ENCODE measurements at places on chromosomes 11 and 22.
A peak's percentile ranks its signal among the peaks of the same experiment; 100 is the strongest.

GRCh38 chr11:77602381-77603088 lies 12.8 kb downstream of the AQP11 start:
- no peak for DNase-seq

GRCh38 chr22:28430466-28431025 lies 249.1 kb downstream of the TTC28 start:
- no peak for DNase-seq

GRCh38 chr22:36781656-36782627 lies 6.0 kb upstream of the IFT27 start:
- peak; percentile 83 for DNase-seq

DNA sequence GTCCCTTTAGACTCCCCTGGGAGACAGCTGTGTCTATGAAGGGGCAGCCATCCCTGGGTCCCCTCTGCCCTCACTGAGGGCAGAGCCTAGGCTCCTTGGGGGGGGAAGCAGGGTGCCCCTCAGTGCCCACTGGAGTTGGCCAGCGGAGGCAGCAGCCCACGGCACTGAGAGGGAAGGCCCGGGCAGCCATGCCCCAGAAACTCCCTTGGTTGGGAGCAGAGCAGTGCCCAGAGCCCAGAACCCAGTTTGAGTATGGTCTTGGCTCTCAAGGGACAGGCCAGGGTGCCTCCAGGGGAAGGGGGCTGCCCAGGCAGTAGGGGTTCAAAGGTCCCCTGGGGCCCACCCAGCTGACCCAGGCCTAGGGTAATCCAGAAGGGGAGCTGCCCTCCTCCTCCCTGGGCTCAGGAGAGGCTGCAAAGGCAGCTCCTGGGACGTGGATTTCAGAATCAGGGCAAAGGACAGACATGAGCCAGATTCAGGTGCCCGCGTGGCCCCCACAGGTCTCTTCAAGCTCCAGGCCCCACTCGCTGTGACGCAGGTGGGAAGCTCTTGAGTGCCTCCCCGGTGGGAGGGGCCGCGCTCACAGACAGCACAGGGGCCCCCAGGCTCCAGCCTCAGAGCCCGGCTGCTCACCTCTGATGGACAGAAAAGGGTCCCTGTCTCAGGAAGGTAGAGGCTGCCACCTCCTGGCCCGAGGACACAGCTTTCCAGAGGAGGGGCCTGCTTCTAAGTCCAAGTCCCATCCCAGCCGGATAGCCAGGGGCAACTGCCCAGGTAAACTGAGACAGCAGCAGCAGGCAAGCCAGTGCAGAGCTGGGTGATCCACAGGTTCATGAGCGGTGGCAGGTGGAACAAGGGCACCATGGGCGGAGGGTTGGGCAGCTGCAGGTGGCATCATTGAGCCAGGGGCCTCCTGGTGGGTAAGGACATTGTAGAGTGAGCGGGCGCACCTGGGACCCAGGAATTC lies 2.6 kb downstream of the C11orf21 start:
- DNase-seq: no peak

DNA sequence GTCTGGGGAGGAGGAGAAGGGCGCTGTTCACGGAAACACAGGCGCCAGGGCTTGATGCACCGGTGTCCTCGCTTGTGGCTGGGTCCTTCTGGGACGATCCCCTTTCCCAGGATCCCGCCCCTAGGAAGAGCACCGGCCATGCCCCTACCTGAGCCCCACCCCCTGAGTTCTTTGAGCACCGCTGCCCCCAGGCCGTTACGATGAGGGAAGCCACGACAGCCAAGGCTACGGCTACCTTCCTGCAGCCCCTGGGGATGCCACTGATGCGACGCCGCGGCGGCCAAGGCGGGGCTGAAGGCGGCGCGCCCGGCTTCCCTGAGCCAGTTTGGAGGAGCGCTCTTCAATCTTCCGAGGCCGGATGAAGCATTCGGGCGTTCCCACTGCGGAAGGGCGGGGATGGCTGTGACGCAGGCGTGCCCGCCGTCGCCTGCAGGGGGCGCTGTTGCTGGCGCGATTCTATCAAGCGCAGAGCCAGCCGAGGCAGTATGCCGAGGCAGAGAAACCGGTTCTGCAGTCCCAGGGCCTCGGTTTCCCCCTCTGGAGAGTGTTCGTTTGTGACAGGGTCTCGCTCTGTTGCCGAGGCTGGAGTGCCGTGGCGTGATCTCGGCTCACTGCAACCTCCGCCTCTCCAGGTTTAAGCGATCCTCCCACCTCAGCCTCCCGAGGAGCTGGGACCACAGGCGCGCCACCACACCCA lies 9.7 kb upstream of the NEFH start:
- peak; percentile 64 for DNase-seq

- no peak for DNase-seq
Measured at GRCh38 chr11:12958986-12959385, 50.1 kb upstream of the RASSF10 start.

DNA sequence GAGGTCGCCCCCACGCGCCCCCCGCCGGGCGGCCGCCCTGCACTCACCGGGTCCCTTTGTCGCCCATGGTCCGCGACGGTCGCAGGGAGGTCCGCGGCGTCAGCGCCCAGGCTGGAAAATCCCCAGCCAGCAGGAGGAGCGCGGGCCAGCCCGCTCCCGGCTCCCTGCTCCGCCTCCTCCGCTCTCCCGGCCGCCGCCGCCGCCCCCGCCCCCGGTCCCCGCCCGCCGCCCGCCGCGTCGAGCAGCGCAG lies at the start of gene ARRB1:
ARRB1 (minus strand) TSS at position 121 of the 250 bp plus-strand sequence; CDS start at position 67, 54 bp downstream.
- DNase-seq: no peak

DNA sequence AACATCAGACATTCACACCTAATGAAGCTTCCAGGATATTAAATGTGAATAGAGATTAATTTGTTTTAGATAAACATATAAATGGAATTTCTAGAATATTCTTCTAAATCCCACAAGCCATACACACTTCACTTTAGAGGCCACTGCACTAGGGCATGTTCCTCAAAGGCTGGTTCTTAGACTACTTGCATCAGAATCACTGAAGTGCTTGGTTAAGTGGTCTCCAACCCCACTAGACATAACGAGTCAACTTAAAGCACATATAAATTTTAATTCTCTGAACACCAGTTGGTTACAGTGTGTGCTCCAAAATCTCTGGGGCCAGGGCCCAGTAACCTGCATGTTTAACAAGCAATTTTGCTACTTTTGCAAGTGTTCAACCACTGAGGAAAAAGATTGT lies 7.9 kb upstream of the ALKBH8 start:
- no peak for DNase-seq

DNA sequence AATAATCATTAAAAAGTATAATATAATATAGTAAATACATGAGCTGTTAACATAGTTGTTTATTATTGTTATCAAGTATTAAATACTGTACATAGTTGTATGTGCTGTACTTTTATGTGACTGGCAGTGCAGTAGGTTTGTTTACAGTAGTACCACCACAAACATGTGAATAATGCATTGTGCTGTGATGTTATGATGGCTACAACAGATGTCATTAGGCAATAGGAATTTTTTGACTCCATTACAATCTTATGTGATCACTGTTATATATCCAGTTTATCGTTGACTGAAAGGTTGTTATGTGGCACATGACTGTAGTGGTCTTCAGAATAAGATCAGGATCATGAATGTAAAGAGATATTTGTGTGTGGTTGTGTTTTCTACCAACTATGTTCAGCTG lies 577.8 kb downstream of the JRKL start:
- no peak for DNase-seq

- no peak for DNase-seq
Measured at GRCh38 chr11:396511-396947, 2.5 kb downstream of the PKP3 start.

DNA sequence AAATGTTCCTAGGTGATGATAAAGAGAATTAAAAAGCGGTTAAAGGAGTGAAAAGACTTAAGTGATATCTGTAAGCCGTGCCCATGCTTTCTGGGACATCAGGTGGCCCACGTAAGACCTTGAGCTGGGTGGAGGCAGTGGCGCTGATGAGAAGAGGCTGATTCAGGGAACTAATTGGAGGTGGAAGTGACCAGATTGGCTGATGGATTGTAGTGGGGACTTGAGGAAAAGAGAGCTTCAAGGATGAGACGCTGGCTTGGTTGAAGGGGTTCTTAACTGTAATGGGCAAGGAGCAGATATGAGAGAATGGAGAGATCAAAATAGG lies 69.1 kb upstream of the EP300 start:
- no peak for DNase-seq

- no peak for DNase-seq
Measured at GRCh38 chr11:95469258-95469657, 238.3 kb upstream of the SESN3 start.

- DNase-seq: peak; percentile 32
Measured at GRCh38 chr22:32473388-32473952, 1.1 kb upstream of the FBXO7 start.

GRCh38 chr11:6405846-6406245 lies 13.0 kb downstream of the APBB1 start:
- DNase-seq: no peak

DNA sequence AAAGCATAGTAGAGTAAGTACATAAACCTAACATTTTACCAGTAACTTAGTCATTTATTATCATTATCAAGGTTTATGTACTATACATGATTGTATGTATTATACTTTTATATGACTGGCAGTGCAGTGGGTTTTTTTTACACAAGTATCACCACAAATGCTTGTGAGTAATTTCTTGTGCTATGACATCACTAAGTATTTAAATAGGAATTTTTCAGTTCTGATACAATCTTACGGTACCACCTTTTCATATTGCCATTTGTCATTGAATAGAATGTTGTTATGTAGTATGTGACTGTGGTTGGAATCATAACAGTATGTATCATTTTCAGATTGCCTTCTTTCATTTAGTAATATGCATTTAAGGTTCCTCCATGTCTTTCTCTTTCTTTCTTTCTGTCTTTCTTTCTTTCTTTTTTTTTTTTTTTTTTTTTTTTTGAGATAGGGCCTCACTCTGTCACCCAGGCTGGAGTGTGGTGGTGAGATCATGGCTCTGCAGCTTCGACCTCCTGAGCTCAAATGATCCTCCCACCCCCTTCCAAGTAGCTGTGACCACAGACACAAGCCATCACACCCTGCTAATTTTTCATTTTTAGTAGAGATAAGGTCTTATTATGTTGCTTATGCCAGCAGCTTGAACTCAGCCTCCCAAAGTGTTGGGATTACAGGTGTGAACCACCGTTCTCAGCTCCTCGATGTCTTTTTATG lies 18.6 kb downstream of the ATM start:
- no peak for DNase-seq

- no peak for DNase-seq
Measured at GRCh38 chr11:44574610-44575287, 9.3 kb downstream of the CD82 start.

- DNase-seq: no peak
Measured at GRCh38 chr11:97202613-97203292, 812.9 kb downstream of the JRKL start.

DNA sequence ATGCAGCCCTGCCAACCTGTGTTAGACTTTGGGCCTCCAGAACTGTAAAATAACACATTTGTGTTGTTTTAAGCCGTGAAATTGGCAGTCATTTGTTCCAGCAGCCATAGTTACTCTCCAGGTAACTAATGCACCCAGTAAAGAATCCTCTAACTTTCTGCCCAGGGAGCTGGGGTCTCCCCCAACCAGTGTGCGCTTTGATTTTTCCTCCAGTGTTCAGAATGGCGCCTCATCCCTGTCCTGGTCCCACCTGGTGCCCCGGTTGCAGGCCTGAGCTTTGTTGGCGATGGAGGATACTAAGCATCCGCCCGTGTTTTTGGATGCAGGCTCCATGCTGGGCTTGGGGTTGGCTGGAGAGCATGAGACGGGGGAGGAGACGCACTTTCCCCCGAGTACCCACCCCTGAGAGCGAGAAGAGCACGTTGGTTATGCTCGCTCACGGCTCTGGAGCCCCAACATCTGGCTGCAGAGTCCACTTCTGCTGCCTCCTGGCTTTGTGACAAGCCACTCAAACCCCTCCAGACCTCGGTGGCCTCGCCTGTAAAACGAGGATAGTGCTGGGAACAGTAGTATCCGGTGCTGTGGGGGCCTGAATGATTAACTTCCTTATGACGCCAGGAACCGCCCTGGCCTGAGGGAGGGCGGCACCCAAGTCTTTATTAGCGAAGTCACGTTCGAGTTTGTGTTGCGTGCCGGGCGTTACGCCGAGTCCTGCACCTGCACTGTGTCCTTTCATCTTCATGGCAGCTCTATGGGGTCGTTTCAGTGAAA lies 25.8 kb downstream of the MRGPRD start:
- DNase-seq: no peak

GRCh38 chr11:43879789-43880639 lies 617 bp upstream of the ALKBH3 start:
- no peak for DNase-seq

DNA sequence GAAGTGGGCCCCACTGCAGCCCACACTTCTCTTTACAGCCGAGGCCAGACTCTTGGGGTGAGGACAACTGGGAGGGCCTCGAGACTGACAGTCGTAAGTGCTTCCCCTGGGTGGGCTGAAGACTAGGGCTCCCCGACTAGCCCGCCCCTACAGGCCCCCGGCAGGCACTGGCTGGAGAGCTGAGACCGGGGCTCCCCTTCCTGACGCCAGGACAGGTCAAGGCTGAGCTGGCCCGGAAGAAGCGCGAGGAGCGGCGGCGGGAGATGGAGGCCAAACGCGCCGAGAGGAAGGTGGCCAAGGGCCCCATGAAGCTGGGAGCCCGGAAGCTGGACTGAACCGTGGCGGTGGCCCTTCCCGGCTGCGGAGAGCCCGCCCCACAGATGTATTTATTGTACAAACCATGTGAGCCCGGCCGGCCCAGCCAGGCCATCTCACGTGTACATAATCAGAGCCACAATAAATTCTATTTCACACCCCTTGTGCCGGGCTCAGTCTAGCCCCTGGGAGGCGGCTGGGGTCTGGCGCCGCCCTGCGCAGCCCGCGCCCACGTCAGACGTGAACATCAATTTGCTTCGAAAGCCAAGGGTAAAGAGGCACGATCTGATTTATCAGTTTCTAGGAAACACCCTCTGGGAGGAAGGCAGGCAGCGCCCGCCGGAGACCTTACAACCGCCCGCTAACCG lies 13.5 kb downstream of the SCYL1 start:
- no peak for DNase-seq

GRCh38 chr22:17613280-17613679 lies 15.3 kb downstream of the ATP6V1E1 start:
- DNase-seq: no peak
